ENCODE measurements at places on chromosomes 1 and 21.
A peak's percentile ranks its signal among the peaks of the same experiment; 100 is the strongest.

DNA sequence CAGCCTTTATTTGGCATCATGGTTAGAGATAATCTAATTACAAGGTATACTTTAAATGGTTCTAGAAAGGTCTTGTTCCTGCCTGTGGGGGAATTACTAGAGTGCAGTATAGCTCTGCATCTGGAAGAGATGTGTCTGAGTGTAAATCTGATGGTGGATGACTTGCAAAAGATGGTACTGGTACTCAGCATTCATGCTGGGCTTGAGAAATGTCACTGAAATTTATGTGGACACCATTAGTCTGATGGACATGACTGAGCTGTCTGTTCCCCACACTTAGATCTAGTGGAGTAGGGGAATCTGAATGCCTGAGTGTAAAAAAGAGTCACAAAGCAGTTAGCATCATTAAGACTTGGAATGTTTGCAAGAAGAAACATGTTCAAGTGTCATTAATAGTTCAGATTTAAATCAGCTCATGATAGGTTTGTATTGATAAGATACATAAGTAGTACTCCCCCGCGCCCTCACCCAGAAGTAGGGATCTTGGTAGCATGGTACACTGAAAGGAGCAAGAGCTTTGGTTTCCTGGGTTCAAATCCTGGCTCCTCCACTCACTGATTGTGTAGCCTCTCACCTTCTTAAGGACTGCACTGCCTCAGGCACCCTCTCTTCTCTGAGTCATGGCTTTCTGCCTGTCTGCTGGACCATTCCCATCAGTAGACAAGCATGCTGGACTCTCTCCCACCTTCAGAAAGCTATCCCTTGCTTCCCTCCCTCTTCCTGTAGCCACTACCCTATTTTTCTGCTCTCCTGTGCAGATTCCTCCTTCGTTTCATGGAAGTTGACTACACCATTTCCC lies 292.9 kb downstream of the NFIA start:
- DNase-seq = no peak

- DNase-seq = no peak
These were observed 40.0 kb downstream of the ZNF678 start for GRCh38 chr1:227603327-227603726.

- no peak for DNase-seq
These were observed 106.7 kb downstream of the FMN2 start for GRCh38 chr1:240198376-240198775.

- DNase-seq = no peak
These were observed 27.6 kb downstream of the PODN start for GRCh38 chr1:53089478-53090226.

DNA sequence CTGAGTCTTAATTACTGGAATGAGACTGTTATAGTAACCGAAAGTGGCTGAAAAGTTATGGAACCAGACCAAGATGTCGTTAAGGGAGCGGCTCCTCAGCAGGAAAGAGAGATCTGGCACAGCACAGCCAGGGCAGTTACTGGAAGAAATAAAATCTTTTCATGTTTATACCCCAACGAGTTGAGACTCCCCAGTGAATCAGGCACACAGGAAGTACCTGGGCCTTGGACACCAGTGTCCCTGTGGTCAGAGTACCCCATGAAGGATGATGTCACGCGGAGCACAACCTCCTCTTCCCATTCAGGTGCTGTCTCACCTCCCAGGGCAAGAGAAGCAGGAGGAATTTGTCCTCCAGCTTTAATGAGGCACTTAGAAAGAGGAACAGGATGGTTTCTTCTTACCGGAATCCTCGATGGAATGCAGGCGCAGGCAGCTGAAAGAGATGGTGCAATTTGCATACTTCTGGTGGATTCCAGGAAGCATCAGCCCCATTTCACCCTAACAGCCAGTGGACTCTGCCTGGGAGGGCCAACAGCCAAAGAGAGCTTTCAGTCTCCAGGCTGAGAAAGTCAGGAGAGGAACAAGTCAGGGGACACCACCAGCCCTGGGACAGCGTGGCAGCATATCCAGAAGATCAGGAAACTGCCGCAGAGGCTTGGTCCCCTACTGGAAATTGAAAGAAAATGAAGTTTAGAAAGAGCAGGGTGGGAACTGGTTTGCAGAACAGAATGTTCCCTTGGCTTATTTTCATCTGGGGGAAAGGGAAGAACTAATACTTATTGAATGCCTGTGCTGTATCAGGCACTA lies 35.9 kb upstream of the CTTNBP2NL start:
- no peak for DNase-seq

- DNase-seq = no peak
These were observed 368.8 kb upstream of the TMPRSS15 start for GRCh38 chr21:18772404-18772803.

GRCh38 chr1:46622344-46622743 lies 5.7 kb upstream of the MOB3C start:
- no peak for DNase-seq

DNA sequence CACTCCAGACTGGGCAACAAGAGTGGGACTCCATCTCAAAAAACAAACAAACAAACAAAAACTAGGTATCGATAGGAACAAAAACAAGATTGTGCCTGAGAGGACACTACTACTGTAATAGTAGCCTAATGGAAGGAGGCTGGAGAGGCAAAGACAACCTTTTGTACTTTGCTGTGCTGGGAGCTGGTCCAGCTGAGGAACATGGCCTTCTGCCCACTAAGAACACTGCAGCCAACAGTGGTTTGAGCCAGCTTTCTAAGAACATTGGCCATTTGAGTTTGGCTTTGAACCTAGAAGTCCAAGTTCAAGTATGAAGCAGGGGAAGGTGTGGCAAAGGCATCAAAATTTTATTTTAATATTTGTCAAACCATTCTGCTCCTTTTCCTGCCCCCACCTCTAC lies 22.7 kb upstream of the RGS8 start:
- peak; percentile 52 for DNase-seq

DNA sequence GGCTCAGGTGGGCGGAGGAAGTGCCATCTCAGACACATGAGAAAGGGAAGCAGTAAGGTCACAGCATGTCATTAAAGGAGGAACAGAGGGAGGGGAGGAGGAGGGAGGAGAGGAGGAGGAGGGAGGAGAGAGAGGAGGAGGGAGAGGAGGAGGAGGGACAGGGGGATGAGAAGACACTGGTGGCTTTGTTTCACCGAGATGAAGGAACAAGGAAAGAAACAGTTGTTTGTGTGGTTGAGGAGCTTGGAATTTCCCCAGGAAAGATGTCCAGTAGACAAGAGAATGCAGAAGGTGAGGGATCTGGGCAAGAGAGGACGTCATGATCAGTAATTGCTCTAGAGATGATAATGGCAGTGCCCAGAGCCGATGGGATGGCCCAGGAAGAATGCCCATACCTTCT lies 97.7 kb downstream of the AJAP1 start:
- peak; percentile 86 for DNase-seq

DNA sequence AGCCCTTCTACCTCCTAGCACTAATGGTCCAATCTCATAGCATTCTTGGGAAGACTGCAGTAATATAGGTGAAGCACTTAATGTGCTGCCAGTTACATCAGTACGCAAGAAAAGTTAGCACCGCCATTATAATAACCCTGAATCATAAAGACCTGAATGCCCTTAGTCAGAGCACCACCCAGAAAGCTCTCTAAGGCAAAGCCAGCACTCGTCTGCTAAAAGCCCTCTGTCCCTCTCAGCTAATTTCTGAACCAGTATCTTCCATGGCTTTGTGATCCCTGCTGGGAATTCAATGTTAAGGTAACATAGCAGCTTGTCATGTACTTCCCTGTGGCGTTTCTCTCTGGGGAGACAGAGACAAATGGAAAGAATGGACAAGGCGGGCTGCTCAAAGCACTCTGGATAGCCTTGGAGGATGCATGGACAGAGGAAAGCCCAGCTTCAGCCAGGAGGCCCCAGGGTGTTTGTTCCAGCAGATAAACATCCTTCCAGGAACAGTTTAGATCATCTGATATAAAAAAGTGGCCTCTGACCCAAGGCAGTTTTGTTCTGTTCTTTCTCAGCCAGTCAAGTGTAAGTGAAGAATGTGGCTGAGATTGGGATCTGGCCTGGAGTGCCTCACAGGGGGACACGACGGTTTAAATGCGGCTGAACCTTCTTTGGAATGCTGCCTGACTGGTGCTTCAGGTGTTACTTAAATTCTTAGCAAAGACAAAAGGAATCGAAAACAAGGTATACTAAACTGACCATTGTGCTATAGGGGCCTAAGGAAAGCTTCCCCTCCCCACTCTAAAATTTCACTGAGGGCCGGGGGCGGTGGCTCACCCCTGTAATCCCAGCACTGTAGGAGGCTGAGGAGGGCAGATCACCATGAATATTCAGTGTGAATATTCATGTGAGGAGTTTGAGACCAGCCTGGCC lies 58.1 kb upstream of the VTCN1 start:
- DNase-seq = no peak

DNA sequence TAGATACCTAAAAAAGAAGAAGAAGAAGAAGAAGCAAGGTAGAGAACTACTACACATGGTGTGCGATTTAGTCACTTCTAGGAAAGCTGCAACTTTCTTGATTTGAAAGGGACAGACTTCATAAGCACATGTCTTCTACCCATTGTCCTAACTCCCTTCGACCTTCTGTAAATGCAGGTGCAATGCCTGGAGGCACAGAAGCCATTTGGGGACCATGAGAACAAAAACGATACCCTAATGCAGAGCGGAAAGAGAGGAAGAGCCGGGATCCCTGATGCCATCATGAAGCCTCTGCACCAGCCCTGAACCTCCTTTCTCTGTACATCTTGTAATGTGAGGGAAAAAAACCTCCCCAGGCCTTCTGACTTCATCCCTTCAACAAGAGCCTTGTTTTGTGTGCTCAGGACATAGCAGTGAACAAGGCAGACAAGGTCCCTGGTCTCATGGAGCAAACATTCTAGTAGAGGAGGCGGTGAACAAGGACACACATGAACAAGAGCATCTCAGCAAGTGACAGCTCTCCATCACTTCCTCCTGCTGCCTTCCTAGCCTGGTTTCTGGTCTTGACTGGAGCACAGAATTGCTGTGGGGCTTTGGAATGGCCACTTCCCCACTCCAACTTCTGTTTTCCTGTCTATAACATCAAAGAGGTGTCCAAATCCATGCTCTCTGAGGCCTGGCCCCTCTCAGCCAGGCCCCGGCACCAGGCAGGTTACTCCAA lies 5.5 kb upstream of the LAPTM5 start:
- DNase-seq = no peak

- no peak for DNase-seq
These were observed 41.2 kb downstream of the CDCP2 start for GRCh38 chr1:54111624-54112023.

GRCh38 chr1:233253231-233253831 lies 42.2 kb downstream of the PCNX2 start:
- DNase-seq = no peak

- DNase-seq = no peak
These were observed 89.1 kb upstream of the IVNS1ABP start for GRCh38 chr1:185406006-185406690.

DNA sequence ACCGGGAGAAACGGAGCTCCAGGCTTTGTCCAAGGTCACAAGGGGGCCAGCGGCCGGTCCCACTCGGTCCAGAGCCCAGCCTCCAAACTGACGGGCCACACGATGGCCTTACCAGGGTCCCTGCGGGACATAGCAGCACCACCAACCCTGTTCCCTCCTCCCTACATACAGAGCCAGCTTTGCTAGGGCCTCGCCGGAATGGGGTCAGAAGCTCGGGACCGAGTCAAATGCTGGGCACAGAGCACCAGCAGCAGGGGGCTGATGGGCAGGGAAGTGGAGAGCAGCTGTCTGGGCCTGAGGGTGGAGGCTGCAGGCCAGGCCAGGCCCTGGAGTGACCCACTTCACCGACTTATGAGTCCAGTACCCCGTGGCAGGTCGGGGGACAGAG lies 14.9 kb upstream of the TTC39A start:
- DNase-seq = no peak

- DNase-seq = no peak
These were observed 76.9 kb downstream of the MRPL37 start for GRCh38 chr1:54276617-54277450.

- no peak for DNase-seq
These were observed 17.0 kb downstream of the NSL1 start for GRCh38 chr1:212774584-212774983.

GRCh38 chr1:212368073-212368484 lies 46.6 kb downstream of the PACC1 start:
- peak; percentile 57 for DNase-seq

DNA sequence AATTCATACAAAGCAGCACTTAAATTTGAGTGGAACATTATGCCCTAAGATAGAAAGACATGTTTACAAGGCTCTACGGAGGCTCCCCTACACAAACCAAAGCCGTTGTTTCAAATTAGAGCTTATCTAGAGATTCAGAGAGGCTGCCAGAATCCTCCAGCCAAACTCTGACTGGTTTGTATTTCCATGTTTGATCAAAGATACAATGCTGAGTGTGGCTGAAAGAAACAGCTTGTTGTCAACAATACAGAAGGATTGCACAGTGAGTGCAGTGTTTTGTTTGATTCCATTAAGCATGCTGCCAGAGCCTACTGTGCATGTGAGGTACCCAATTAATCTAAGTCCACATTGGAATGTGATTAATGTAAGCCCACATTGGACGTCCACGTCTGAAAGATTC lies 402.7 kb downstream of the DISC1 start:
- peak; percentile 55 for DNase-seq

DNA sequence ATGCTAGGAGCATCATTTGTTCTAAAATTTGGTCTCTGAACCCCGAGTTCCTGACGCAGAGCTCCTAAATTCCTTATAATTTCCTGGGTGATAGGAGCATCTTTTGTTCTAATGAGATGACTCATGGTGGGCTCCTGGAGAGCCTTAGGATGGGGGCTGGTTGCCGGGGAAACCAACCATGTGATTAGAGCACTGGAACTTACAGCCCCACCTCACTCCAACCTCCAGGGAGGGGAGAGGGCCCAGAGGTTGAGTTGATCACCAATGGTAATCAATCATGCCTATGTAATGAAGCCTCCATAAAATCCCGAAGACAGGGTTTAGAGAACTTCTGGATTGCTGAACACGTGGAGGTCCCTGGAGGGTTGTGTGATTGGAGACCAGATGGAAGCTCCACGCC lies 7.7 kb downstream of the SHISAL2A start:
- DNase-seq = no peak

- no peak for DNase-seq
These were observed 46.2 kb downstream of the ARHGAP29 start for GRCh38 chr1:94191216-94191615.

DNA sequence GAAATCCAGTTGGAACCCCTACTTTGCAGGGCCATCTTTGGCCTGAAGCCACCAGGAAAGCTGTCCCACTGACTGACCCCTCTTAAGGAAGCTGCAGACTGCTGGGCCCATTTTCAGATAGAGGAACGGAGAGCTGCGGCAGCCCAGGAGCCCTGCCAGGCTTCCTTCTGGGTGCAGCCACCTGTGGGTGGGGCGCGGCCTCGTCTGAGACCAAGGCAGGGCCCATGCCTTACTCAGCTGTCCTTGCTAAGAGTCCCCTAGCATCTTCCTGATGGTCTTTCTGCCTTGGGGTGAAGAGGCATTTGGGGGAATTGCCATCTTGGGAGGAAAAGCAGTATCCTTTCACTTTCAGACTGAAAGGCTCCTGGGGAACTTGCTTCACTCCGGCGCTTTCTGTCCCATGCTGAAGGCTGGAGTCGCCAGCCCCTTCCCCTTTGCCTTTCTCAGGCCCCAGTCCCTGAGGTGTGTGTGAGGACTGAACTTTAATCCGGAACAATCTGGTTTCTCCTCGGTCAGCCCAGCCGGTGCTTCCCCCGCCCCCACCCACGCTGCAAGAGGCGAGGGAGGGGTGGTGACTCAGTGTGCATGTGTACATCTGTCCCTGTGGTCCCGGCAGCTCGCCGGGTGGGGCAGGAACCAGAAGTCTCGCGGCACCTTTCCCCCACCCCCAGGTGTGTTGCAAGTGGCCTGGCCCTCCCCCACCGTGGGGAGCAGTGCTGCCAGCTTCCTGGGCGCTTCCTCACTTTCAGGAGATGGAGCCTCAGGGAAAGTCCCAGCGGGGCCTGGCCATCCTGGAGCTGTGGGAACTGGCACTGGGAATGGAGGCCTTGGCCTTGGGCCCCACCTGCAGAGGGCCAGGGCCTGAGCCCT lies 5.1 kb downstream of the ZC3H12A start:
- DNase-seq = no peak
